ENCODE measurements at places on chromosomes 11 and 22.

DNA sequence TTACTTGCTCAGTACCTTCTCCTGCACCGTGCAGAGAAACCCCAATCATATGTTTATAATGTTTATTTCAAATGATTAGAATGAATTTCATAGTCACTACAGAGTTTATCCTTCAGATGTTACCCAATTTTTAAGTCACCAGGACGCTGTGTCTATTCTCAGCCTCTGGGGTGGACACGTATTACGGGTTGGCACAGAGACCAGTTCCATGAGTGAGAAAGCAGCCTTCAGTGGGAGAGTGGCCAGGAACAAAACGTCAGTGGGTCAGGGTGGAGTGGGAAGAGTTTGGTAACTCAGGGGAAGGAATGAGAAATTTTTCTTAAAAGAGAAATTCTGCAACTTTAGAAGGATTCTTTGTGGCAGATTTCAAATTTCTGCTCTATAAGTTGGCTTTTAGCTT, 77.1 kb upstream of the MTMR2 start:
- DNase-seq: no peak

GRCh38 chr11:108221371-108221770, 1.1 kb downstream of the NPAT start:
- no peak for DNase-seq

DNA sequence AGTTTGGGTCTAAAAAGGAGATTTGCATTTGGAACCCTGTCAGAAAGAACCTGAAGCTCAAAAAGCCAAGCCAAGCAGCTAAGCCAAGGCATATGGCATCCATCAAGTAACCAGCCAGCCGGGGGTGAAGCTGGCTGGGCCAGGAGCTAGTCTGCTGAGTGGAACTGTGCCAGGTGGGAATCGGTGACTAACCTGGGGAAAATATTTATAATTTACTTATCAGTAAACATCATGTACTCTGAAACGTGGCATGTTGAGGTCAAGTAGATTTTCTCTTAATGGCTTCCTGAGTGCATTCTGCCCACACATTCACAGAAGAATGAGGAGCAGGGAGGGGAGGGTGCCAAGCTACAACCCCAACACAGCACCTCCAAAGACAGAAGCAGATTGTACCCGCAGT, 70.5 kb upstream of the SESN3 start:
- DNase-seq: no peak

DNA sequence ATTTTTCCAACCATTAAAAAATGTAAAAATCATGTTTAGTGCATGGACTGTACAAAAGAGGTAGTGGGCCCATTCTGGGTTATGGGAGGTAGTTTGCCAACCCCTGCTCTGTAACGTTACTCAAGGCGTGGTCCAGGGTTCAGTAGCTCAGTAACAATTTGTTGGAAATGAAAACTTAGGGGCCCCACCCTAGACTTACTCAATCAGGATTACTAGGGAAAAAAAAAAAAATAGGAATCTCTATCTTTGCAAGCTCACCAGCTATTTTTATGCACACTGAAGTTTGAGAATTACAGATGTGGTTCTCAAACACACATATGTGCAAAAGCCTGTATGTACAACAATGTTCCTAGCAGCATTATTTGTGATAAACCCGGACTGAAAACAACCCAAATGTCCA, 17.3 kb upstream of the LMO2 start:
- DNase-seq: no peak

DNA sequence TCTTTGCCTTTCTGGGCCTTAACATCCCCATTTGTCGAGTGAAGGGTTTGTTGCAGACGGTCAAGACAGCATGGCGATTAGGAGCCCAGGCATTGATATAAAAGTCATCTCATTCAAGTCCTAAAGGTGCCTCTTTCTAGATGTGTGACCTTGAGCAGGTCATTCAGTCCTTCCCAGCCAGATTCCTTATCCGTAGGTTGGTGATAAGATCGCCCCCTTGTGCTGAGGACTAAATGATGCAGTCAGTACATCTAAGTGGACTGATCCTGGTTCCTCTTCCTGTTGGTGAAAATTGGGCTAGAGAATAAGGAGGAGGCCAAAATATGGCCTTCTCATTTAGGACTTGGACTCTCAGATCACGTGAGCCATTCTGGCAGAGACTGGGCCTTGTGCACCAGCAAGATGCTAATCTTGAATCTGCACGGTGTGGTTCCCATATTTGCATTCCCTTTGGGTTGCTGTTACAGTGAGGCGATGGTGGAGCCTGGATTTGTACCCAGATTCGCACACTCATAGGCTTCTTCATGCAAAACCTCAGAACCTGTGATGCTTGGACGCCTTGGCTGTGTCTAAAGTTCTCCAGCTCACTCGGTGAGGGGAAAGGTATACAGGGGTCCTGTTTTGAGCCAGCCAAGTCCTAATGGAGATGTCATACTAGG, 156.8 kb downstream of the MYO18B start:
- DNase-seq: no peak

- DNase-seq: no peak
Measured at GRCh38 chr22:37401401-37402183, 25.7 kb downstream of the ELFN2 start.

- DNase-seq: no peak
Measured at GRCh38 chr11:19276859-19277808, 36.4 kb upstream of the E2F8 start.

DNA sequence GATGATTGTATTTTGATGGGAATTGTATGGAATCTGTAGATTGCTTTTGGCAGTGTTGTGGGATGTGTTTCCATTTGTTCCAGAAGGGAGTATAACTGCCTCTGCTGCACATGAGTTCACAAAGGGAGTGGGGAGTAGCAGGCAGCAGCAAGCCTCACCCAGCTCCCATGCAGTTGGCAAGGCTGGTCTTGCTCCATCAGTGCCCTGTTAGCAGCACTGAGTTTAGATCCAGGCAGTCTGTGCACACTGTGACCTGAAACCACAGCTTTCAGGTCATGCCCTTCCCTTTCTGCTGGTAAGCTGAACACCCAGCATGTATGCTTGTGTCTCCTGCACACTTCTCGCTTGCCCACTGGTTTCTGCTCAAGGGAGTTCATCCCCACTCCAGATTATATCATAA, 3.7 kb upstream of the NUCB2 start:
- DNase-seq: no peak

GRCh38 chr11:112219476-112220232, 6.6 kb upstream of the PTS start:
- peak; percentile 25 for DNase-seq

DNA sequence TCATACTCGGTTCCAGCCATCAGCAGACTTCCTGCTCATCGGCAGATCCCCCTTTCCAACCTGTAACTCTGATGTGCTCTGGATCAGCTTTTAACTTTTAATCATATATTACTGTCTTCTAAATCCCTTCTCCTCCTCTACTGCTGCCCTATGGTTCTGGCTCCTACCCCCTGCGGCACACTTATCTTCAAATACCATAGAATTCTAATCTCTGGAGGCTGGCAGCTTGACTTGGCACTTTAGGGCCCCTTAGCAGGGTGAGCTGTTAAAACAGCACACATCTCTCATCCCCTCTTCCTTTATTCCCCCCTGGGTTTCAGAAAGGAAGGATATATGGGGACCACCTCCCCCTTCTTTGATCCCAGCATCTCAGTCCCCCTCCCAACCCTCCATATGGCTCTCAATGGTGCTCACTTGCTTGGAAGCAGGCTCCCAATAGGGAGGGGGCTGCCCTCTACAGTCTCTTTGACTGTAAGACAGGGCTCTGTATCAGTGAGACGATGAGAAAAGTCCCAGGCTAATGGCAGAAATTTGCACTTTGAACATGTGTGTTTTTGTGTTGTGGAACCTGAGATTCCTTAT, 4.4 kb upstream of the CNTF start:
- DNase-seq: no peak

DNA sequence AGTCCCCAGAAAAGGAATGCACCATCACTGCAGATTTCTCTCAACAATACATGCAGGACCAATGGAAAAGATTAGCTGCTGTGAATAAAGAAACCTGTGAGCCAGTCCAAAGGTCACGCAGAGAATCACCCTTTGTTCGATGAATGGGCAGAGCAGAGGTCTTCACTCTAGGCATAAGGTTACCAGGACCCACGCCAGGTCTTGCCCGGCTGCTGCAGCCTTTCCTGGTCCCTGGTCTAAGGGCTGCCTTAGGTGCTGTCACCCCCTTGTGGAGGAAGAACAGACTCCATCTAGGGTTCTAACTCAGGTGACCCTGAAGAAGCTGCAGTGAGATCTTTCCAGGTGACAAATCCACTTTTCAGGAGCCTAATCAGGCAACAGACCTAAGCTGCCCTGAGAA, 29.0 kb upstream of the NAP1L4 start:
- DNase-seq: peak; percentile 39

DNA sequence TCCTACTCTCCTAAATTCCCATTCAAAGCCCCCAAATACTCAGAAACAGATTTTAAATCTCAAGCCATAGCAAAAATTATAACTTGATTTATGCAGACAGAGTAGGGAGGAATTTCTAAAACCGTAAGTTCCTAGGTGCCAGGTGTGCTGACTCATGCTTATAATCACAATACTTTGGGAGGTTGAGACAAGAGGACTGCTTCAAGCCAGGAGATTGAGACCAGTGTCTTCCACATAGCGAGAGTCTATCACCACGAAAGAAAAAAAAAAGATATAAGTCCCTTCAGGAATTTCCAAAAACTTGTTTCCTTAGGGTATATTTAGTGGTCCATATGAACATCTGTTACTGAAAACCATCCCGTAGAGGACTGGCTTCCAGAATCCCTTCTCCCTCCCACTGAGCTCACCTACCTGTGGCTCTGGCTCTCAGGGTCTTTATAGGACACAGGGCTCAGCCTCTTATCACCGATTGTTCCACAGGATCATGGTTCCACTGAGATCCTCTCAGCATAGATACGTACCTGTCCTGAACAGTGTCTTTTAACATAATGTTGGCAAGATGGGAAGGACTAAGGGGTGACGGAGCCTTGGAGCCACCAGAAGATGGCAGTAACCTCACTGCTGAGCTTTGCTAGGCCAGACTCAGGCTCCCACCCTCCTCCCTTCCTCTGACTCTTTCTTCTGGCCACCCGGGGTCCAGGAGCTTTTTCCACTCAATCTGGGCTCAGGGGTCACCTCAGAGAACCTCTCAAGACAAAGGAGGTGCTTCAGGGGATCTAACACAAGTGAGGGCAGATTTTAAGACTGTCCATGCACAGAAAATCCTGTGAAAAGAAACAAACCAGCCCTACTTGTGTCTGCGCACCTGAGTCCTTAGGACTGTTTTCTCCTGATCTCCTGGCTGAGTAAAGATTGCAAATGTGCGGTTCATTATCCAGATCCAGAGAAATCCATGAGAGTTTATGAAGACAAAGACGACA, 117.5 kb upstream of the TOP3B start:
- DNase-seq: no peak

DNA sequence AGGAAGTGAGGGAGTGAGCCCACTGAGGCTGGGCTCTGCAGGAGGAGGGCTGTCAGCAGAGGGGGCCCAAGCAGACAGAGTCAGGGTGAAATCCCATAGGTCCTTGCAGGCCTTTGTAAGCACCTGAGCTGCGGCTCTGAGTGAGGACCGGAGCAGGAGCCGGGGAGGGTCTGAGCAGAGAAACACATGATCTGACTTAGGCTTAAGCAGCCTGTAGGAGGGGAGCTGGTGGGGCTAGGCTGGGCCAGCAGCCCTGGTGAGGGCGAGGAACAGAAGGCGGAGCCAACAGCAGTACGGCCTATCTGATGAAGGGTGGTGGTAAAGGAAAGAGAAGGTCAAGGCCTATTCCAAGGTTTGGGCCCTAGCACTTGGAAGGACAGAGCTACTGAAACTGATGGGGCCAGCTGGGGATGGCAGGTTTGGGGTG, 26.9 kb upstream of the CBX7 start:
- DNase-seq: no peak

DNA sequence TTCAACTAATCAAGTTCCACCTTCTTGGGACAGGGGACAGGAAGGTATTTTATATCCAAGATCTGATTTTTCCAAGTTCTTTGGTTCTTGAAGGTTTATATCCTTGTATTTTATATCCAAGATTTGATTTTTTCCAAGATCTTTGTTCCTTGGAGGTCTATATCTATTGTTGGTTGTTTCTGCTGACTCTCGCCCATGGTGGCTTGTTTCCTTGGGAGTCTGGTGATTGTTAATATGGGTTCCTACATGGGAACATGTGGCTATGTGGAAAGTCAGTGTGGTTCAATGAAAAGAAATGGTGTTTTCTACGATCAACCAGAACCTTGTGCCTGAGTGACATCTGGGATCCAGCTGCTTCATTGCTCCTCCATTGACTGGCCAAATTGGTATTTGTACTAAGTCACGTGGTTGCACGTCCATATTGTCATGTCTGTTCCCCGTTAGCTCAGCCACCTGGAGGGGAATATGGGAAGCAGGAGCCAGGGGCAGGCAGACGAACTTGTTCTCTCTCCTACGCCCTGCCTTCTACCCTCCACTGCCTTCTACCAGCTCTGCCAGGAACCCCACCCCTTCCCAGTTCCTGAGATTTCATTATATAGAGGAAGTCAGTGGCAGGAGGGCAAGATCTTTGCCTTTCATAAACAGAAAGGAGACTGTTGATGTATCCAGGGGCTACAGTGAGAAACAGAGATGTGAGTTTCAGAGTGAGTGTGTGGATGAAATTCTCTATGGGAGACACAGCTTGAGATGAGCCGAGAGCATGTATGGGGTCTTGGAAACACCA, 11.1 kb upstream of the CSF2RB start:
- DNase-seq: no peak

DNA sequence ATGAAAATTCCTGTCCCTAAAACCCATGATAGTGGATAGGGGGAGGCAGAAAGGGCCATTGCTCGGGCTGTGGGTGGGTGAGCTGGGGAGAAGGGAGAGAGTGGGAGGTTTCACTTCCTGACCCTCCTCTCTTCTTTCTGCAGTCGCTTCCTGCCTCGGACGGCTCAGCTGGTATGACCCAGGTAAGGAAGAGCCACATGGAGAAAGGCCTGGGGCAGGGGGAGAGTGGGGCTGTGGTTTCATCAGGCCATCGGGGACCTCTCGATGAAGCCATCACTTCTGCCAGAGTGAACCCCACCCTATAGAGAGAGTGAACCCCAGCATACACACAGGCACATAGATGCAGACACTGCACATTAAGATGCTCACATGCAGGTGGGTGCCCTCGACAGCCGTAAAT, 12.6 kb downstream of the CD5 start:
- DNase-seq: peak; percentile 46

DNA sequence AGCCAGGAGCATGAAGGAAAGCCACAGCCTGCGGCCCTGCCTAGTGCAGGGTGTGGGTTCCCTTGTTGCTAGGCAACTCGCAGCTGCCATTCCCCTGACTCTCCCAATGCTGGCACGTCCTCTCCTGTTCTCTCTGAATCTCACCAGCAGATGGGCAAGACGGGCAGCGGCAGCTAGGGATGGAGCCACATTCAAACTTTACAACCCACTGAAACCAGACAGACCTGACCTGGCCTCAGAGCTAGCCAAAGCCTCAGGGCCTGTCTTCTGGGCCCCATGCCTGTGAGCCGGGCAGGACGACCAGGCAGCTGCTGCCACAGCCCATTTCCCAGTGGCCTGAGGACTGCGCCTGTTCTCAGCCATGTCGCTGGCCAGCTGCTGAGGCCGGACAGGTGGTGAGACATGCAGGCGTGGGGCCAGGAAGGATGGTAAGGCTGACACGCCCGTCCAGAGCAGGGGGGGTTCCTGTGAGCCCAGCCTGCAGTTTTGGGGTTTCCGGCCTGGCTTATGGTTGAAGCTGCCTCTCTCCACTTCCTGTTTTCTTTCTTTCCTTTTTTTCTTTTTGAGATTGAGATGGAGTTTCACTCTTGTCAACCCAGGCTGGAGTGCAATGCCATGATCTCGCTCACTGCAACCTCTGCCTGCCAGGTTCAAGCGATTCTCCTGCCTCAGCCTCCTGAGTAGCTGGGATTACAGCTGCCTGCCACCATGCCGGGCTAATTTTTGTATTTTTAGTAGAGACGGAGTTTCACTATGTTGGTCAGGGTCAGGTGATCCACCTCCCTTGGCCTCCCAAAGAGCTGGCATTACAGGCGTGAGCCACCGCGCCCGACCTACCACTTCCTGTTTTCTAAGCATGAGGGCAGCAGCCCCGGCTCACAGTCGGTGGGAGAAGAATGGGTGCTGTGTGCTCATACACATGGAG, 4.1 kb downstream of the SUN2 start:
- peak; percentile 85 for DNase-seq

Data from activated CD4-positive, alpha-beta memory T cell treated with anti-CD3 and anti-CD28 coated beads for 36 hours (primary cell).